IMR-90 (cell line): ENCODE measurements at places on chromosomes 11 and 22.

- DNase-seq: no peak
These were observed 65.2 kb downstream of the MYH9 start for GRCh38 chr22:36322602-36322915.

DNA sequence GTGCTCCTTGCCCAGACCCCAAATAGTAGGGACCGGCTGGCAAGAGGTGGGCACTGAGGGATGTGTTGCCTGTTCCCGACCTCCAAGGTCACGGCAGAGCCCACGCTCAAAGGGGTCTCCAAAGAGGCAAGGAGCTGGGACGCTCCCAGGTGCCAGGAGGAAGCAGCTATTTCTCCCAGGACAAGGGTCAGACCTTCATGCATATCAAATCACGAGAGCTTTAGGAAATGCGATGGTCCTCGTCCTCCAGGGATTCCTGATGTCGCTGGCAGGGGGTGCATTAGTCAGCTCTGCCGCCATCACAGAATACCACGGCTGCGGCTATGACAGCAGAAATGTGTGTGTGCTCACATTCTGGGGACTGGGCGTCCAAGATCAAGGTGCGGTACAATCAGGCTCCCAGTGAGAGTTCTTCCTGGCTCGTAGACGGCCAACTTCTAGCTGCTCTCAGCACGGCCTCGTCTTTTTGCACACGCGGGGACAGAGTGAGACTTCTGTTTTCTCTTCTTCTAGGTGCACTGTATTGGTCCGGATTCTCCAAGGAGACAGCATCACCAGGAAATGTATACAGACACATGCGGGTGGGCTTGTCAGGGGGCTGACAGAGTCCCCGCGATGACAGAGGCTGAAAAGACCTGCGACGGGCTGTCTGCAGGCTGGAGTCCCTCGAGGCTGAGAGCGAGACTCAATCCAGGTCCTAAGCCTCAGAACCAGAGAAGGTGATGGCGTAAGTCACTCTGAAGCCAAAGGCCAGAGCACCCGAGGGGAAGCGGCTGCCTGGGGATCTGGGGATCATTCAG is 81.6 kb downstream of the SHANK2 start:
- DNase-seq: no peak

DNA sequence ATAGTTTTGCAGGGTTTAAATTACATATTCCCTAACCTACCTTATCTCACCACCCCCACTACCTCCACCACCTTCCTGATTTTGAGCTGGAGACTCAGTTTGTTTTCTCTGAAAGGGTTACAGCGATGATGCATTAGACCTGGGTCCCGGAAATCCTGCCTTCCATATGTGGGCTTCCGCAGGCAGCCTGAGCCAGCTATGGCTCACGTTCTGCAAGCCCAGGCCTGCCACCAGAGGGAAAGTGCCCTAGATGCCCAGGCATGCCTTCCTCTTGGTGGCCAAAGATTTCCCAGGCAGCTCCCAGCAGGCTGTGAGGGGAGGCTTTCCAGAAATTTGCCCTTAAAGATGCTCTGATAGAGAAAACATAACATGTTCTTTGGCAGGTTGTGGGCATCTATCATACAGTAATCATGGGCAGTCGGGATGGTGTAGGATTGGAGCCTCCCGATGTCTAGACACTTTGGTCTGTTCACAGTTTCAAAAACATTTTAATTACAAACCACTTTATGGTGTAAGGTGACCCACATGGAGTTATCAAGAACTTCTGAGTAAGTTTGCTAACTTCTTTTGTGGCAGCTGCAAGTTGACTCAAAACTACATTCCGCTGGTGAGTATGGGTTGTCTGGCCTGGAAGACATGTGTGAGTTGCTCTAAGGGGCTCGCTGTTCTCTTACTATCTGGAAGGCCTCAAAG is 79.3 kb downstream of the MICAL2 start:
- no peak for DNase-seq

DNA sequence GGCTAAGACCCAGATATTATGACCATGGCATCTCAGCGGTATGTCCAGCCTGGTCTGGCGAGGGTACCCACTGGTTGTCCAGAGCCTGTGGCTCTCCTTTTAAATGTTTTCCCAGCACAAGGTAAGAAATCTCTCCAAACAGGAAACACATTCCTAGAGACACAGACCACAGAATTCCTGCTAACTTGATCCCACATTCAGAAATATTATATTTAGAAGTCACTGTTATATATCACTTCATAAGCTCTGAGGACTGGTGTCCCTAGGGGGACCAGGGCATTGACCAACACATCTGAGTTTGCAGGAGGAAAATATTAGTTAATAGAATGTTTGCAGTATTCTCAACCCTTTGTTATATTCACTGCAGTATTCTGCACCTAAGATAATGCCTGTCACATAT is 23.1 kb downstream of the TMPRSS13 start:
- DNase-seq: no peak

DNA sequence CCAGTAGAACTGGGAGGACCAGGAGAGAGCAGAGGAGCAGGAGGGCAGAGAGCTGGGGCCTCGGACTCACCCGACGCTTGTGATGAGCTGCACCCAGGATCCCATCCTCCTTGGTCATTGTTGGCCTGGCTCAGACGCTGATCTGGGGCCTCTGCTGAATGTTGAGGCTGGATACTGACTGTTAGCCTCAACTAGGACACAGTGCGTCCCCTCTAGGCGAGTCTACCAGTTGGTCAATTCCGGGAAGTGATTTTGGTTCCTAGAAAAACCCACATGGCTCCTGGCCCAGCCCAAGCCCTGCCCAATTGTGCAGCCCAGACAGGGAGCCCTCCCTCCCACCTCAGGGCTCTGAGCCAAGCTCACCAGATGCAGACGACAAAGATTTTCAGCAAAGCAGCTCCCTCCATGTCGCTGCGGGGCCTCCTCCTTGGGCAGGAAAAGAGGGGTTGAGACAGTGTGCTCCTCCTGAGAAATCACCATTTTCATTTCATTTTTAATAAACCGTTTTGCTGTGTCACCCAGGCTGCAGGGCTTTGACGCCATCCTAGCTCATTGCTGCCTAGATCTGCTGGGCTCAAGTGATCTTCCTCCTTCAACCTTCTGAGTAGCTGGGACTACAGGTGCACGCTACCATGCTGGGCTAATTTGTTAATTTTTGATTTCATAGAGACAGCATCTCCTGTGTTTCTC is at the start of gene APOL4:
Gene APOL4 (minus strand): TSS at position 180 of the 690 bp plus-strand sequence. CDS start 75 bp downstream, at position 105.
- DNase-seq: no peak

- peak; percentile 16 for DNase-seq
These were observed 114.7 kb downstream of the CRYBB2 start for GRCh38 chr22:25334162-25334490.

DNA sequence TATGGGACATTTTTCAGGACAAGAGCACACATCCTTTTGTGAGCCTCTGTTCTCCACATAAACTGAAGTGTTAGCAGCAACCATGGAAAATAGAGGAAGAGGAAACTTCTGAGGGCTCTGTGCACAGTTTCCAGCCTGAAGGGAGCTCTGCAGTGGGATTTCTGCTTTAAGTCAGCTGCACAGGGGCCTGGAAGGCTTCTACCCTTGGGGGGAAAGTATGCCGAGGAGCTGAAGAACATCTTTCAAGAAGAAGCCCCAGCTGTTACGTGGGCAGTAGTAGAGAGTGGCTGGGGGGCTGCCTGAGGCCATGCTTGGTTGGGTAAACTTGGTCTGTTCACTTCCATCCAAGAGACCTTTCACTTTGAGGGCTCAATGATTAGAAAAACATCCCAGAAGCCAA is 82.7 kb upstream of the EED start:
- DNase-seq: no peak

- DNase-seq: no peak
These were observed 1.0 kb upstream of the TRIM44 start for GRCh38 chr11:35661534-35661933.

GRCh38 chr11:35047179-35047578 is 91.8 kb upstream of the CD44 start:
- no peak for DNase-seq

DNA sequence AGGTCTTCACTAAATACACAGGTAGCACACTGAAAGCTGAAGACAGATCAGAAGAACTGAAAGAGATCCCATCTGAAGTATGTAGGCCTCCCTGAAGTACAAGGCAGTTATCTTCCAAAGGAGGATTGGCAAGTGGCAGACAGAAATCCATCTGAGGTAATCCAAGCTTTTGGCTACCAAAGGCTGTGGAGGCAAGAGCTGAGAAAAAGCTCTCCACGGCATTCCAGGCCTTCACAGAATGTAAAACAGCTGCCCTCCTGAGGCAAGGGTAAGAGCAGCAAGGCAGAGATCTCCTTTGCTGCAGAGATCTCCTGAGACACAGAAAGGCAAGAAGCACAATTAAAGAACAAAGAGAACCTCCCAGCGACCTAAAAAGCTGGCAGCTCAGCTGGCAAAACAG is 19.1 kb downstream of the PIK3C2A start:
- DNase-seq: no peak

DNA sequence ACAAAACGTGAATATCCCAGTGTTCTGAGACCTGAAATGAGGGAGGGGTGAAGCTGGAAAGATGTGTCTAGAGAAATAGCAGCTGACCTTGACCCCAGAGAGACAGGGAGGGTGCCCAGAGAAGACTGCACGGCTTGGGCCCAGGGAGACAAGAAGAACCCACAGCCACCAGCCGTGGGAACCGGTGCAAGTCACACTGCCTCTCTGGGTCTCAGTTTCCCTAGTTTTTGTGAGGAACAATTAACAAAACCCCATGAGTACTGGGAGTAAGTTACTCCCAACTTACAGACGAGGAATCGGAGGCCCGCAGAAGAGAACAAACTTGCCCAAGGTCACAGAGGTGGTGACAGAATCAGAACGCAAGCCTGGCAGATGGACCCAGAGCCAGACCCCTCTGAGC is 19.2 kb downstream of the TNKS1BP1 start:
- no peak for DNase-seq

DNA sequence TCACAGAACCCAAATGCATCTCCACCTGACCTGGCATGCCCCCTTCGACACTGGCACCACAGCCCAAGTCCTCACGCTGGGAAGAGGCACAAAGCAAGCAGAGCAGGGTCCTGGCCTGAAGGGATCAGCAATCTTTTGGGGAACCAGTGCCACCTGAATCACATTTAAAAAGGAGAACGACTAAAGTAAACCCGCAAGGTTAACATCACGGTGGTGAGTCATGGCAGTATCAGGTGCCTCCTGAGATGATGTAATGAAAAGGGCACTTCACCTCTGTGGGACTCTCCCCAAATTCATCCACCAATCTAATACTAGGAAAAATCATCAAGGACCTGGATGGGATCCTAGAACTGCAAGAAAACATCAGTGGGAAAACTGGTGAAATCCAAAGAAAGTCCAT is 44.9 kb downstream of the PACSIN2 start:
- DNase-seq: no peak

DNA sequence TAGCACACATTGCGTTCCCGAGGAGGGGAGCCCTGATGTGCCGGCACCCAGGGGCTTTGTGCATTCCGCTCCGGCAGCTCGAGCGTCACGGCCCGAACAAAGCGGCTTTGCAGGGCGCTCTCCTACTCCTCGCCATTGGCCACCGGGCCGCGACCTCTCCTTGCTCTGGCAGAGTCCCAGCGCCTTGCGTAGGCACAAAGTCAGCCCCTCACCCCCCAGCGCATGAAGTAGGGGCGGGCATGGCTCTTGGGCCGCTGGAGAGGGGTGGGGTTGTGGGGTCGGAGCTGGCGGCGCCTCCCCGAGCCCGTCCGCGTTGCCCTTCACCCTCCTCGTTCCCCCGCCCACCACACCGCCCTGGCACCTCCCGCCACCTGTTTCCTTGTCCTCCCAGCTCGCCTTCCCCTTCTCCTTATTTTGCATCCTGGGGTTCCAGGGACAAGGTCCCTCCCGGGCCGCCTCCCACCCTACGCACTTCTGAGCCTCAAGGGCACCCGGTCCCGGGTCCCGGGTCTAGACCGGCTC is 753 bp upstream of the PPARA start:
- DNase-seq: no peak

DNA sequence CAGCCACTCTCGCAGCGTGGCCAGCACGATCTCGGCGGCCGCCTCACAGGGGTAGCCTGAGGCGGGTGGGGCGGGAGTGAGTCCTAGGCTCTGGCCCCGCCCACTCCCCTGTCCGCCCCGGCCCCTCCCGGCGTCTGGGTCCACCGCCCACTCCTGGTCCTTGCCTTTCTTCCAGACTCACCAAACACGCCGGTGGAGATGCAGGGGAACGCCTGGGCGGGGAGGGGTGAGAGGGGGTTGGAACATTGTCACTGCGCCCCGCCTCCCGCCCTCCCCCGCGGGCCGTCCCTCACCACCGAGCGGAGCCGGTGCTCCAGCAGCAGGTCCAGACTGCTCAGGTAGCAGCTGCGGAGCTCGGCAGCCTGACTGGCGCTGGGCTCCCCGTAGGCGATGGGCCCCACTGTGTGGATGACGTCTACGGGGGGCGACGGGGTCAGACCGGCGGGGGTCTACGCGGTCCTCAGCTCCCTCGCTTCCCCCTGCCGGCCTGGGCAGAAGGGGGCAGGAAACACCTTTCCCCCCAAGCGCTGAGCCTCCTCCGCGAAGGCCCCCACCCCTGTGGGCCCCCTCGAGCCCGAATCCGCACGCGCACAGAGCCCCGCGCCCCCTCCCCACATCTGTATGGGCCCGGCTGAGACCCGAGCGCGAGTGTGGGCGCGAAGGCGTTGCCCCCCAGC is 13.2 kb downstream of the OTUB1 start:
- DNase-seq: no peak

DNA sequence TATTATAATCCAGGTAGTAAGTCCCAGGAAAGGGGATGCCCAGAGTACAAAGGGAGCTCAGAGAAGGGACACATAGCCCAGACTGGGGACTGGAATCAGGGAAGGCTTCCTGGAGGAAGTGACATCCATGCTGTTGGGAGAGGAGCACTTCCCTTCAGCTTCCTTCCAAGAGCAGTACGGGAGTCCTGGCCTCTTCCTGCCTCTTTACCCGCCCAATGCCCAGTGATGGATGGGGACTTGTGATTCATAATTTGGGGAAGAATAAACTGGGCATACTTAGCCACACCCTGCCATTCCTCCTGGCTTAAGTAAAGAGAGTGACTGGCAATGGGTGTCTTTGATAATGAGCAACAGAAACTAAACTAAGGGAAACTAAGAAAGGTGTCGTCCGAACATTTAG is 11.5 kb downstream of the C11orf91 start:
- DNase-seq: no peak

DNA sequence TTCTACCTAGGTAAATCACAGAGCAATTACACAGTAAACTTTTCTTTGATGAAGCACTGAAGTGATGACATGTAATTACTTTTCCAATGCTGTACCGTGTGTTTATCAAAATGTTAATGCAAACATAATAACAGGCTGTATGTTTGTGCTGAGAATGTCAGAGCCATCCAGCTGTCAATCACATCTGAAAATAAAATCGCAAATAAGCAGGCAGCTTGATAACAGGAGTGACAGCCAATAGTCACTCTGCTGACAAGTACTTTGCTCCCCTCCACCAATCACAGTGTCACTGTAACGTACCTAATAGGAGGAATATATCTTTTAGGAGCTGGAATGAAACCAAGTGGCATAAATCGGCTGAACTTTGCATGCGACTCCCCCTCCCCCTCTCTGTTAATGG is 119.7 kb downstream of the KIRREL3 start:
- no peak for DNase-seq
